Heart right ventricle (tissue), 16 donors: ENCODE measurements at places on chromosomes 2 and 18. TPM values are rescaled to one million over a fixed set of nuclear protein-coding genes. Genes with fewer than 3 reads are reported as not detected.
A peak's percentile ranks its signal among the peaks of the same experiment; 100 is the strongest.

DNA sequence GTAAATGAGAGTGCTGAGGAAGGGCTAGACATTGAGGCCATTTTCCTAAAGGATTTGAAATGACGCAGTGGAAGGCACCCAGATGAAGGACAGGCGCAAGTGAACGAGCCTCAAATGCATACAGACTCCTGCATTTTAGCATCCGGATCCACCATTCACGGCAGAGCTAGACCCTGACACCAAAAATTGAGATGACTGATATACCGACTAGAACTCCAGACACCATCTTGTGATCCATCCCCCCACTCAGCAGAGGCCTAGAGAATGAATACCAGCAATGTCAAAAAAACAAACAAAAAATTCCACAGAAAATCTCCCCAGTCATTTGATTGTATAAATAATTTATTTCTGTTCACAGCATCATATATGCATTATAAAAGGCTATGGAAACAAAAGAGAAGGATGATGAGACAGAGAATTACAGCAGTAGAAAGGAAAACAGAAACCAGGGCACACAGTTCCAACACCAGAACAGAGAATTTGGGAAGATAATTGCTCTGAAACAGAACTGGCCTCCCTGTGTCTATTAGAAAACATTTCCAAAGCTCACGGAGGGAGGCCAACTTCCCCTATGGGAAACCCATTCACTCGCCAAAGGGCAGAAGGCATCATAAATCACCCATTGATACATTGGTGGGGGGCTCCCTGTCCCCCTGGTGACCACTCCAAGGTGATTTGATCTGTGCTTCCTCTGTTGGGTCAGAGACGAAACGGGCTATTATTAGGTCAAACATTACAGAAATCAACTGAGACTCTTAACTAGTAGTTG is 4.0 kb downstream of the ARL4C start:
- DNase-seq: no peak

- DNase-seq: no peak
Observed at GRCh38 chr2:210271300-210271699, 43.7 kb downstream of the MYL1 start.

- peak; percentile 14 for DNase-seq
Observed at GRCh38 chr2:159903443-159904126, 105.6 kb upstream of the CD302 start.

DNA sequence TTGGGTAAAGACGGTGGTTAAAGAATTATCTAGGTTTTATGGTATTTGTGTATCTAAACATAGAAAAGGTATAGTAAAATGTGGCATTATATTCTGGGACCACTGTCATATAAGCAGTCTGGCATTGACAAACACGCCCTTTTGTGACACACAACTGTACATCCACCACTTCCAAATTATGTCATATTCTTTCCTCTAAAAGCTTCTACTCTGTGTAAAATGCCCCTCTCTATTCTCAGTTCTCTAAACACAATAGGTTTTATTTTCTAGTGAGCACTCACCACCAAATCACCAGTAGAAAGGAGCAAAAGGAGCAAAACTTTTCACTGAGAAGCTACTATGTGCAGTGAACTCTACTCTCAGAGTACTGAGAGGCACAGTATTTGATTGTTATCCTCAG is 88.1 kb upstream of the PIEZO2 start:
- no peak for DNase-seq

INO80B gene
- total RNA-seq: 13.4 TPM

DNER gene
- 0.37 TPM for total RNA-seq

DGKD gene
- total RNA-seq: 34.8 TPM

NAT8 gene
- not detected for total RNA-seq
